ENCODE measurements at places on chromosomes 6 and 20.
A peak's percentile ranks its signal among the peaks of the same experiment; 100 is the strongest.

DNA sequence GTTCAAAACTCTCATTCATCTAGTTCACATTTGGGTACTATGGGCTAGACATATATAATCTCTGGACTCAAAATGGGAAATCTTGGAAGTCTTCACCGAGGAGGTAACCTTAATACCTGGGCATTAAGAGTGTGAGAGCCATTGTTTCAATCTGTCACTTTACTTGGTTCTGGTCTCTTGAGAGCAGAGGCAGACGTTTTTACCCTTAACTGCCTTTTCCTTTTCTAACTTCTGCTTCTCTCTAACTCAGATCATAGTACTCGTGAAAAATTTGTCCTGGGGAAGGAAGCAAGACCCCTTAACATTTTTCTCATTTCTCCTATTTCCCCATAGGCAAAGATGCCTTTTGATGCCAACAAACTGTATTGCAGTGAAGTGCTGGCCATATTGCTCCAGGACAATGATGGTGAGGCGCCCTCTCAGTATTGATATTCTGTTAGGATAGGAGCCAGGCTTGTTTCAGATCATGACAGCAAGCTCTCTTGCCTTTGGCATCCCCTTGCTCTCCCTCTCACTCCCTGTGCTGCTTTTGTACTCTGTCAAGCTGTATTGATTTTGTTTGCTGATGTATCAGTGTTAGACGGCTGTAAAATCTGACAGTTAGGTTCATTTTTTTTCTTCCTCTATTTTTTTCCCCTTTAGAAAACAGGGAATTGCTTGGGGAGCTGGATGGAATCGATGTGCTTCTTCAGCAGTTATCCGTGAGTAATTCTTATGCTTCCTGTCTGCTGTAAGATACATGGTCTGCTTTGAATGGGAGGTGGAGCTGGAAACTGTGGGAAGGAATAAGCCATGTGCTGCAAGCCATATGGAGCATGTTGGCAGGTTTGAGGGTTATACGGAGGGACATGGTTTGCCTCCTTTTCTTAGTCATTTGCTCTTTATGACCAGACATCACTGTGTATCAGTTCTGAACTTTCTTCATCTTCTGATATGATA, 83.5 kb downstream of the CTNNBL1 start:
- H3K27ac ChIP-seq, result no peak overlapping the region
- no peaks in the 10 kb centered on the region for H3K27me3 ChIP-seq
- peaks cover 4% of the 10 kb centered on the region for H3K36me3 ChIP-seq
- no peaks in the 10 kb centered on the region for H3K4me1 ChIP-seq

GRCh38 chr6:89034586-89035251, 45.8 kb upstream of the PNRC1 start:
- H3K27me3 ChIP-seq, result no peaks in the 10 kb centered on the region
- no peak overlapping the region for H3K4me3 ChIP-seq
- DNase-seq, result no peak
- no peaks in the 10 kb centered on the region for H3K4me1 ChIP-seq

GRCh38 chr6:43627008-43627825, 1.8 kb downstream of the GTPBP2 start:
- no peaks in the 10 kb centered on the region for H3K4me1 ChIP-seq
- no peak overlapping the region for H3K27ac ChIP-seq
- peak overlapping the region; percentile 33 for H3K4me3 ChIP-seq

DNA sequence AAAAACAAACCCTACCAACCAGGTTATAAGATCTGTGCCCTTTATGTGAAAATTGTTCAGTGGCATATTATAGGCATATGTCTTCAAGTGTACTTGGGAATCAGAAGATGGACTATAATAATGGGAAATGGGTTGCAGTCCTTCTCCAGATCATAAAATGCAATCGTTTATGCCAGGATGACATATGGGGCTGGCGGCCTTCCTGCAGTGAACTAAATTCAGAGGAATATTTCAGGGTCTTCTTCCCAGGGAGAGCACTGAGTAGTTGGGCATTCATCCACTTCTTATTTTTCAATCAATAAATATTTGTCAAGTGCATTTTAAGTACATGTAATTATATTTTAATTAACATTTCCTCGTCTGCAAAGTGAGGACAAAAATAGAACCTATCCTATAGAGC, 176.2 kb upstream of the CNR1 start:
- no peak overlapping the region for H3K27ac ChIP-seq
- no peaks in the 10 kb centered on the region for H3K36me3 ChIP-seq
- no peaks in the 10 kb centered on the region for H3K27me3 ChIP-seq
- no peak for DNase-seq
- H3K4me1 ChIP-seq, result no peaks in the 10 kb centered on the region

- DNase-seq, result no peak
- H3K4me1 ChIP-seq, result peaks cover 13% of the 10 kb centered on the region
- no peak overlapping the region for H3K27ac ChIP-seq
- H3K27me3 ChIP-seq, result no peaks in the 10 kb centered on the region
- peak overlapping the region; percentile 76 for H3K4me3 ChIP-seq
Observed at GRCh38 chr6:109483735-109484057, 677 bp upstream of the ZBTB24 start.

GRCh38 chr6:132491881-132492280, 21.0 kb downstream of the STX7 start:
- peaks cover 4% of the 10 kb centered on the region for H3K36me3 ChIP-seq
- no peak overlapping the region for H3K27ac ChIP-seq
- DNase-seq, result no peak
- H3K27me3 ChIP-seq, result no peaks in the 10 kb centered on the region

GRCh38 chr20:47196091-47197081, 160.1 kb downstream of the ZMYND8 start:
- no peak overlapping the region for H3K27ac ChIP-seq
- H3K4me3 ChIP-seq, result no peak overlapping the region
- H3K36me3 ChIP-seq, result no peaks in the 10 kb centered on the region
- DNase-seq, result peak; percentile 83
- no peaks in the 10 kb centered on the region for H3K27me3 ChIP-seq
- H3K4me1 ChIP-seq, result no peaks in the 10 kb centered on the region

GRCh38 chr6:110366256-110366655, 8.1 kb upstream of the METTL24 start:
- H3K4me1 ChIP-seq, result no peaks in the 10 kb centered on the region
- H3K27ac ChIP-seq, result no peak overlapping the region
- no peaks in the 10 kb centered on the region for H3K36me3 ChIP-seq
- no peaks in the 10 kb centered on the region for H3K27me3 ChIP-seq

DNA sequence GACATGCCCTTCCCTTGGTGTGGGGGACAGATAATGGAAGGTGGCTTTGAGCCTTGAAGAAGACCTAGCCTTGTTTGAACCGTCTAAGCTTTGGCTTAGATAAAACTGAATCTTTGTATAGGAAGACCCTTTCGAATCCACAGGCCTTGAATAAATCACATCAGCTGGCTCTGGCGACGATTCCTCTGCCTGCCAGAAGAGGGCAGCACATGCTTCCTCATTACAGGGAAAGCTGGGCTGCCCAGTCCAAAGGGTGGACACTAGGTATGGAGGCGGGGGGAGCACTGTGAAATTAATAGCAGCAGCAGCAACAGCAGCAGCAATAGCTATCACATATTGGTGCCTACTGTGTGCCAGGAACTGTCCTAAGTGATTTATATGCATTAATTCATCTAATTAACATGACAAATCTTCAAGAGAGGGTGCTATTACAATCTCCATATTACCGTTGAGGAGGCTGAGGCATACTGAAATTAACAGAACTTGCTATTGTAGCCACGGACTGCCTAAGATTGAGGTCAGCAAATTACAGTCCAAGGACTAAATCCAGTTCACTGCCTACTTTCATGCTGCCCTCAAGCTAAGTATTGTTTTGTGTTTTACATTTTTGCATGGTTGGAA, 85.1 kb downstream of the CLIC5 start:
- H3K4me1 ChIP-seq, result peaks cover 13% of the 10 kb centered on the region
- H3K27ac ChIP-seq, result no peak overlapping the region
- H3K4me3 ChIP-seq, result no peak overlapping the region
- H3K27me3 ChIP-seq, result no peaks in the 10 kb centered on the region
- peaks cover 1% of the 10 kb centered on the region for H3K36me3 ChIP-seq
- DNase-seq, result peak; percentile 73

Measured in H9 (cell line).